ENCODE measurements at places on chromosomes 1 and 21.
A peak's percentile ranks its signal among the peaks of the same experiment; 100 is the strongest.

DNA sequence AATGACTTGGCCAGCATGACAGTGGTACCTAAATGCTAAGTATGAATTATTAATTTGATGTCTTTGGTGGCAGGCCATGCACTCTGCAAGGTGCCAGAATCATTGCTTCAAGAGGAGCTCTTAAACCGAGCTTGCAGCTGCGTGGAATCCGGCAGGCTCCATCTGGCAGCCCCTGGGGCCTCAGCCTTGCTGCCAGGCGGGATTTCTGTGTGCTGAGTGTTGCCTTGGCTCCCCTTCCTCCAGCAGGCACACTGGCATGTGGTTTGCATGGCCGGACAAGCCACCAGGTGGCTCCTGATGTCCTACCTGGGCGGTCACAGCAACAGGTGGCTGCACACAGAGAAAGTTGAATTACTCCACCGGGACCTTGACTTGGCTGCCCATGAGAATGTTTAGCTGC is 155.4 kb downstream of the URB2 start:
- no peak for DNase-seq

GRCh38 chr1:224563666-224564065 is 52.5 kb upstream of the CNIH3 start:
- DNase-seq: no peak

DNA sequence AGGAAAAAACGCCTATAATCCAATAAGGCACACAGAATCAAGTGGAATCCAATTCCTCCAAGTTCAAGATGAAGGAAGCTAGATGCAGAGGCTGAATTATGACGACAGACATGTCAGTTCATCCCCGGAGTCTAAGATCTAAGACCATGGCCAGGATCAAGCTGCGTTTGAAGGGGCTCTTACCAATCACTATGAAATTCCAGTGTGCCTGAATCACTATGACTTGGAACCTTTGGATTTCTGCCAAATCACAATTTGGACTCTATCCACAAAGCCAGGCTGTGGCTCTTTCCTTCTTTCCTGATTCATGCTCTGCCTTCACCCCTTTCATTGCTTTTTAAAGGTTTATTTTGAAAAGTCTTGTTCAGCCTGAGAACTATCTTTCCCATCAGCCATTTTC is 17.1 kb downstream of the OLIG2 start:
- no peak for DNase-seq

DNA sequence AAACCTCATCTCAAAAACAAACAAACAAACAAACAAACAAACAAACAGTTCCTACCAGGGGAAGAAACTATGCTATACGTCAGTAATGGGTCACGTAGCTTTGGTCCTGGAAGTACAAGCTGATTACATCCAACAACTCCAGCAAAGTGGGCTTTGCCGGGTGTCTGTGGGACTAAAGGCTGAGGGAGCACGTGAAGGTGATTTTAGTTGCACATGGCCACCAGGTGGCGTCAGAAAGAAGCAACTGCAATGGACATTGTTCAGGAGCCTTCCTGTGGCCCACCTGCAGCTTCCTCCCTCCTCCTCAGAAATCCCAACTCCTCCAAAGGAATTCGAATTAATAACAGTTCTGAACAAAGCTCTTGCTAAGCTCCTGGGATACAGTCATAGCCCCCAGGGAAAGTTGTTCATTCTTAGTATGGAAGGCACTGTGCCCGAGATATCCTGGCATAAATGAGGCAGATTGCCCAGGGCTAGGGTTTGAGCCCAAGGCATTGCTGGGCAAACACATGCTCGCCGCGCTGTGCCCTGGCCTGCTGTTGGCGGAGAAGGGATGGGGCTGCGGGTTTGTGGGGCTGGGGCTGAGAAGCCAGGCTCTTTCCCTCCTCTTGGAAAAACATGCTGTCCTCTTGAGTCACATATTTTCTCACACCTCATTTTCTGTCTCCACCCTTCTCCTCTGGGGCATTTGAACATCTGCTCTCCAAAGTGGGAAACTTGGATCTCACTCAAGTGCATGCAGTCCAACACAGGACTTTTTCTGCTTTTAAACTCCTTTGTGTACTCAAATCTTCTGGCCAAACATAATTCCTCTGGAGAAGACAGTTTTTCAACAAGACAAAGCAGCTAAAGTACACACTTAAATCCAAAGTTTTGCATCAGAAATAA is 28.6 kb downstream of the AKNAD1 start:
- DNase-seq: peak; percentile 69

DNA sequence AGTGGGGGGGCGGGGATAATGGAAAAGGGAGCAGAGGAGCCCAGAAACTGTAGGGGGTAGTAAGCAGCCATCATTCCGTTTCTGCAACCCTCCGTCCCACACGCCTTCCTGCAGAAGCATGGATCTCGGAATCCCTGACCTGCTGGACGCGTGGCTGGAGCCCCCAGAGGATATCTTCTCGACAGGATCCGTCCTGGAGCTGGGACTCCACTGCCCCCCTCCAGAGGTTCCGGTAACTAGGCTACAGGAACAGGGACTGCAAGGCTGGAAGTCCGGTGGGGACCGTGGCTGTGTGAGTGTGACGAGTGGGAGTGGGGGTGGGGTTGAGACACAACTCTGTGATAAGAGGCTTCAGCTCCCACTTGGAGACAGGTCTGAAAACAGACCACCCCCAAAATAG is 706 bp downstream of the CREB3L4 start:
- DNase-seq: no peak

- DNase-seq: no peak
Observed at GRCh38 chr1:23664837-23665795, 26.5 kb upstream of the RPL11 start.

DNA sequence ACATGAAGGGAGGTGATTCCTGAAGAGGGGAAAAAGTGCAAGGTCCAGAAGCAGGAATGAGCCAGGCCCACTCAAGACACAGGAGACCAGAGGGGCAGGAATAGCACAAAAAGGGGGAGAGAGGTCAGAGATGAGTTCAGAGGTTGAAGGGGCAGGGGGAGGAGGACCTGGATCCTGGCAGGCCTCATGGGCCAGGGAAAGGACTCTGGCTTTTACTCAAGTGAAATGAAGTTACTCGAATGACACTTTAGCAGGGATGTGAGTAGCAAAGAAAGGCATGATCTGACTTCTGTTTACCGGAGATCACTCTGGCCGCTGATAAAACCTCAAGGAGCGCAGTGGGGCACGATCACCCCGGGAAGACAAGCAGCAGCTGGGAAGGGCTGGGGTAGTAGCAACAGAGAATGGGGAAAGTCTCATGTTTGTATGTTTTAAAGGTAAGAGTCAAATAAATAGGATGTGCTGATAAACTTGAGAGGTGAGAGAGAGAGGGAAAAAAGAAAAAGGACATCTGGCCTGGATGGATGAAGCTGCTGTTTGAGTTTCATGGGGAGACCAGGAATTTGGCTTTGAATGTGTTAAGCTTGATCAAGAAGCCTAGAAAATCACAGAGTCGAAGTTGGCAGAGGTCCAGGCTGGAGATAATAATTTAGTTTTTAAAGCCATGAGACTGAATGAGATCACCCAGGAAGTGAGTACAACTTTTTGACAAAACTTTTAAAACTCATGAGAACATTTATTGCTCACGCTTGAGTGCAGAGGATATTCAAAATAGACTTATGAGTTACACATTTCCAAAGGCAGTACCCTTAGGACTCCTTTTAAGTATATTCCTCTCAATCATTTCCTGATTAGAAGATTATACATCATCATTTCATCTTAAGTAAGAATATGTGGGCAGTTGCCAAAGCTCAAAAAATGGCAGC is 156.0 kb downstream of the RERE start:
- DNase-seq: no peak

GRCh38 chr1:111594306-111594693 is 25.3 kb upstream of the RAP1A start:
- DNase-seq: no peak

DNA sequence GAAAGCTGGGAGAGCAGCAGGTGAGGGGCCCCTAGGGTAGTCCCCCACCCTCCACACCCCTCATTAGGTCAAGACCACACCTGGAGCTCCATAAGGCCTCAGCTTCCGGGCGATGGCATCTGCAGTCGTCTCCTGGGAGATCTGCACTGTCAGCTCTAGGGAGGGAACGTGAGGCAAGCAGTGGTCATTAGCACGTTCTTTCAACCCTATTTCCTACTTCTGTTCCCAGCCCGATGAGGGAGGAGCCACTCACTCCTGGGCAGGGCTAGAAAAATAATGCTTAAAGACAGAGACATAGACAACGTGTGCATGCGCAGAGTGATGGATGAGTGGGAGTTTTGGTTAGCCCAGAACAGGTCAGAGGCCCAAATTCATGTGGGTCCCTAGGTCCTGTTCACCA is 9.7 kb downstream of the KDF1 start:
- DNase-seq: no peak

- no peak for DNase-seq
Observed at GRCh38 chr1:115255154-115255553, 82.9 kb downstream of the NGF start.

DNA sequence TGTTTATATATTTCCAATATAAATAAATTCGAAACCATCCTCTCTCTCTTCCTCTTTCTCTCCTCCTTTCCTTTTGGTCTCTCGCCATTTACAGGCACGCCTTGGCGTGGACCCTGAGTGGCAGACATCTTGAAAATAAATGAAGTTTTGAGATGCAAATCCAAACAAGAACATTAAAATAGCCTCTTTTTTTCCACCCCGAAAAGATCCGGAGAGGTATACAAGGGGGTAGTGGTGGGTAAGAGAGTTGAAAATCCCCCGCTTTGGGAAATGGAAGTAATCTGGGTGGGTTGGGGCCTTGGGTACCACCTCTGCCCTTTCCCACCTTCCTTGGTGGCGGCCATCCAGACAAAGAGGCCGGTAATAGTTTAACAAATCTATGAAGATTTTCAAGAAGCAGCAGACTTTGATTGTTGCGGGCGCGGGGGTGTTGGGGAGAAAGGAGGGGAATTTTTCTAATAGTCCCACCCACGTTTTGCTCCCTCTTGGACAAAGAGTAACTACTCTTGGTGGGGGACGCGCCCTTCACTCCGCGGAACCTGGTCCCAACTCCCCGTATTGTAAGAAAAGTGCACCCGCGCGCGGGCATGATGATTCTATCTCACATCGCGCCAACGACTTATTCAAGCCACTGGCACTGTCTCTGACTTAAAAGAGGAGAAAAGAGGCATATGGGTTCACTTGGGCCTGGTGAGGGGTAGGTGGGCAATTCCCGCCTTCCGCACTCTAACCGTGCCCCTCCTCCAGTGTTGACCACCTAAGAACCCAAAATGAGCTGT is 4.0 kb upstream of the FOXD3 start:
- no peak for DNase-seq

GRCh38 chr1:206912445-206913095 is 9.2 kb downstream of the FCMR start:
- DNase-seq: peak; percentile 70

DNA sequence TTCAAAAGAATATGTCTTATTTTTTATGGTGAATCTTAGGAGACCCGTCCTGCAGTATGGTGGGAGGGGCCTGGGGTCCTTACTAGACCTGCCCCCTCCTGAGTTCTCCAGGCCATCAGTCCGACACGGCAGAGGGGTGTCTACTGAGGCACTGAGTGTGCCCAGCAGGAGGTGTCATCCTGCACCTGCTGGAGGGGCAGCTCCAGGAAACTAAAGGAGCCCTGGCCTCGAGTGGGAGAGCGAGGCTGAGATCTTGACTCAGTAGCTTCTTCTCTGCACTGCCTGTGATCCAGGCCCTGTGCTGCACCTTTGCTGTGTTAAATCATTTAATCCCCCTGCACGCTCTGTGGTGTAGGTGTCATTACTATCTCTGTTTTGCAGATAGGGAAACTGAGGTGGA is 587.7 kb downstream of the PTPRU start:
- no peak for DNase-seq

DNA sequence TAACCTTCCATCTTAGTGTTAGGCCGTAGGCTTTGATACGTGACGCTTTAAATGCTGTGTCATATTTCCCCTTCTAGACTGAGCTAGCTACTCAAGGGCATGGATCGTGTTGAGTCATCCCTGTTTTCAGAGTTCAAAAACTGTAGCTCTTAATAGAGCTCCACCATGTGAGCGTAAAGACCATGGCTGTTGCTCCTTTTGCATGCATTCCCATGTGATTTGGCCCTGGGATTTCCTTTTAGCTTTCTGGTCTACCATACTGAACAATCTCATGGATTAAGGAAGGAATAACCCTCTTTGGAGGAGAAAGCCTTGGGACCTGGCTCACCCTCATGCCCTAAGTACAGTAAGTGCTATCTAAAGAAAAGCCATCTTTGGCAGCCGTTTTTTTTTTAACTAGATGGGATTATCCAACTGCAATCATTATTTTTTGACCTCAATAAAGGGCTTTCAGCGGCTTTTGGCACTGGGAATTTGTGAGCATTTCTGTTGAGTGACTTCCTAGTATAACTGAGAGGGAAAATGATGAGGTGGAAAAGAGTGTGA is 76.6 kb downstream of the PLPP3 start:
- no peak for DNase-seq

DNA sequence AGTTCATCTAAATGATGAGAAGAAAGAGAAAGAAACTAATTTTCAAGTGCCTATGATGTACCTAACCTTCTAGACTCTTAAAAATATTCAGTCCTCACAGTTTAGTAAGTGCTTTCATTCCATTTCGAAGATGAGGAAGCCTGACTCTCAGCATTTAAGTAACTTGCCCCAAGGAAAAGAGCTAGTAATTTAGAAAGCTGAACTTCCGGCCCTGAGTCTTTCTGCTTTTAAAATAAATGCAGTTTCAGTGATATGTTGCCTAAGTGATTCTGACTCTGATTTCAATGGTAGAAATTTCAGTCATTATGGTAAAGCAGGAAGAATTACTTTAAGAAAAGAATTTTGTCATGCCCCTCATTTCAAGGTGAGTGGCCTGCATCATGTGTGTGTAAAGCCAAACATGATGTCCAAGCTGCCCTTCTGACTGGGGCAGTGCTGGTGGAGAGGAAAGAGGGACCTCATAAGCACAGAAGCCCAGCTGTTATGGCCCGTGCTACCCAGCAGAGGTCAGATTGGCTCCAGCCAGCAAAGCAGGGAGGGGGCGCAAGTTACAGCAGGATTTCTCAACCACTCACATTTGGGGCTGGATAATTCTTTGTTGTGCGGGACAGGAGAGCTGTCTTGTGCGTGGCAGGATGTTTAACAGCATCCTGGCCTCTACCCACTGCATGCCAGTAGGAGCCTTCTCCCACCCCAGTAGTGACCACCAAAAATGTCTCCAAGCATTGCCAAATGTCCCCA is 10.7 kb downstream of the ATP1A4 start:
- no peak for DNase-seq
